ENCODE measurements at places on chromosomes 12 and 14.

DNA sequence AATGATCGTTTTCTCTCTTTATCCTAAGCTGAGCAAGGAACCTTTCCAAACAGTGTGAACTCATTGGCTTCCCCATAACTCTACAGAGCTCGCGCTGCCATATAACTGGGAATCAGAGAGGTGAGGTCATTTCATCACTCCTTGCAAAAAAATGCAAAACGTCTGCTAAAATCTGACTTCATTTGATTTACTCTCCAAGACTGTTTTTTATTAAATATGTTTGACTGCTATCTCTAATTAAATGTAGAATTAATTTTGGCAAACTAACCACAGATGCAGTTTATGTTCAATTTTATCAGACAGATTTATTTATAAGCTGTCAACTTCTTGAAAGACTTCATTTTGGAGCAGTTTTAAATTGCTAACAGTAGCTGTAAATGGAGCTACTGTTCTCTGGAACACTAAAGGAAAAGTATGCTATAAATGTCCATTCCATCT is 131.6 kb upstream of the SOX5 start:
- no peak for DNase-seq

DNA sequence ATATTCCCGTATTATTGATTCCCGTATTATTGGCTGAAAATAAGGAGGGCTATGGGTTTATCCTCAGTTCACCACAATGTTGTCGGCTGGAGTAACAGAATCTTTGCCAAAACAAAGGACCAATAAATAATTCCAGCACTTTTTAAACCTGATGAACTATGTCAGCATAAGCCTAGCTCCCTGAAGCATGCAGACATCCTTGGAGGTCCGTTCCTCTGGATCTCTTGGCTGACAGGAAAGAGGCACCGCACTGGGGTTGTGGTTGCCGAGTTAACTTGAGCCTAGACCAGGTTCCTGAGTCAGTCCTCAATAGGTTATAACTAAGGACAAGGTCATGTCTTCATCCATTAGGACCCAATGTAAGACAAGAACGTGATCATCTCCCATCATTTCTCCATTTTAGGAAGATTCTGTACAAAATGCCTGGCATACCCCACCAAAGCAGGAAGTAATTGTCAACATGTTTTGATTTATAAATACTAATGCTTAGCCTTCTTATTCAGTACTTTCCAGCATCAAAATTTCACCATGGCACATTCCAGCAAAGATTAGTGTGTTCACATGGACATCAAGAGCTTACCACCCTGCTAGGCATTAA is 36.6 kb downstream of the NID2 start:
- no peak for DNase-seq

GRCh38 chr12:120758798-120759590 is 33.4 kb downstream of the ACADS start:
- DNase-seq = no peak

GRCh38 chr12:19561411-19561961 is 122.2 kb downstream of the AEBP2 start:
- DNase-seq = no peak

DNA sequence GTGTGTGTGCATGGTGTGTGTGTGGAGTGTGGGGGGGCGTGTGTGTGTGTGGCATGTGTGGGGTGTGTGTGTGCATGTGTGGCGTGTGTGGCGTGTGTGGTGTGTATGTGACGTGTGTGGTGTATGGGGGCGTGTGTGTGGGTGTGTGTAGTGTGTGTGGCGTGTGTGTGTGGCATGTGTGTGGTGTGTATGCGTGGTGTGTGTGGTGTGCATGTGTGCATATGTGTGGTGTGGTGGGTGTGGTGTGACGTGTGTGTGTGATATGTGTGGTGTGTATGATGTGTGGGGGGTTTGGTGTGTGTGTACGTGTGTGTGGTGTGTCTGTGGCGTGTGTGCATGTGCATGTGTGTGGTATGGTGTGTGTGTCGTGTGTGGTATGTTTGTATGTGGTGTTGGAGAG is 24.1 kb upstream of the CMKLR1 start:
- no peak for DNase-seq

GRCh38 chr12:60093428-60093827 is 497.6 kb downstream of the SLC16A7 start:
- no peak for DNase-seq

GRCh38 chr12:50574601-50575348 is 70.0 kb downstream of the DIP2B start:
- no peak for DNase-seq

DNA sequence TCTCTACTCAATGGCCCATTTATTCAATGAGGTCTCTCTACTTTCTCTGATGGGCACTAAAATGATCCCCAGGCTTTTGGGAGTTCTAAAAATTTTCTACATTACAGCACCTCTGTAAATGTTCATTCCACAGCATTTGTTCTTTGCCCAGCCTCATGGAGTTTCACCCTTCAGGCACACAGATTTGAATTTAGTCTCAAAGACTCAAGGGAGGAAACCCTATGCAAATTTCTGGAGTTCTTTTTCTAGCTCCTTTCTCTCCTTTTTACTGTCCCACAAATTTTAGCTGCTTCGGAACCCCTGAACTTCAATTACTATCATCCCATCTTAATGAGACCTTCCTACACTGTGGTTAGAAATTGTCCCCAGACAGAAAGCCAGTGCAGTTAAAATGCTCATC is 17.5 kb upstream of the RAB21 start:
- no peak for DNase-seq

DNA sequence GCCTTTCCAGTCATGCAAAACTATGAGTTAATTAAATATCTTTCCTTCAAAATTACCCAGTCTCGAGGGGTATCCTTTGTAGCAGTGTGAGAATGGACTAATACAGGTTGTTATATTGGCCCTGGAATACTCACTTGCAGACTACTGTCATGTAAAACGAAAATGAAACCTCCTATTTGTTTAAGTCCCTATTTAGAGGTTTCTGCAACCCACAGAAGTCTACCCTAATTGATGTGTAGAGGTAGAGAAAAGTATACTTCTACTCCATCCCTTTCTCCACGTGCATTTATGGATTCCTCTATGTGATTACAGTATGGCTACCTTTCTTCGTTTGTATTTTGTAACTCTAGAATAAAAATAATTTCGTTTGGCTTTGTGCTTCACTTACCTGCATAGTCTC is 371.1 kb downstream of the FSCB start:
- DNase-seq = no peak

DNA sequence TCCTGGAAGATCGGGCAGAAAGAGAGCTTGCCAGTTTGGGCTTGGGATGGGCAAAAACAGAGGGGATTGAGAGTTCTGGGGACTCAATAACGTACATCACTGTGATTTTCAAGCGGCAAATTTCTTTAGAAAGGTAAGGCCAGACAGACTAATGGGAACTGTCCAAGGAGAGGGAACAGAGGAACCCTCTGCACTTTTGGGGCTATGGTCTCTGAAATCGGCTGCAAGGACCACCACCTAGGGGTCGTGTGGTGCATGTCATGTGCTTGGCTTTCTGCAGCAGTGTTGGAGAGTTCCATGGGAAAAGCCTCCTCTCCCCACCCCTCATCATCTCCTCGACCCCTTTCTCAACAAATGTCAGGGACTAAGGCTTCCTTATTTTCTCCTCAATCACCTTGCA is 79.6 kb downstream of the PPM1A start:
- DNase-seq = no peak

GRCh38 chr14:91998667-91999570 is 40.9 kb downstream of the TRIP11 start:
- no peak for DNase-seq

GRCh38 chr14:100994082-100994481 is 90.6 kb upstream of the RTL1 start:
- no peak for DNase-seq

GRCh38 chr12:92803903-92804302 is 101.1 kb downstream of the PLEKHG7 start:
- DNase-seq = no peak

DNA sequence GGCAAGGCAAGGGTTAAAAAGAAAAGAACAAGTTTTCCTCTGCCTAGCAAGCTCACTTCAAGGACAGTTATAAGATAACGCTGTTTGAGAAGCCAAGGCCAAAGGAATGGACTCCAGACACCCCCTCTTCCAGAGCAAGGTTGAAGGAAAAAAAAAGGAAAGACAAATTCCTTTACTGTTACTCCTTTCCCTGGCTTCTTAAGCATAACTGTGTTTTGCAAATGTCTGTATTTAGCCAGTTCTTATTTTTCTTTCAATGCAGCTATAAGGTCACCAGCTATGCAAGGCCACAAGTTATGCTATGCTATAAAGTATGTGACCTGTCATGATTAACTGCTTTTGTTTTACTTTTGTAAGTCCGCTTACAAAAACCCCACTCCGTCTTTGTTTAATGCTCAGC is 26.6 kb downstream of the ZNF410 start:
- DNase-seq = no peak

GRCh38 chr14:61609191-61609843 is 86.0 kb upstream of the HIF1A start:
- DNase-seq = no peak

DNA sequence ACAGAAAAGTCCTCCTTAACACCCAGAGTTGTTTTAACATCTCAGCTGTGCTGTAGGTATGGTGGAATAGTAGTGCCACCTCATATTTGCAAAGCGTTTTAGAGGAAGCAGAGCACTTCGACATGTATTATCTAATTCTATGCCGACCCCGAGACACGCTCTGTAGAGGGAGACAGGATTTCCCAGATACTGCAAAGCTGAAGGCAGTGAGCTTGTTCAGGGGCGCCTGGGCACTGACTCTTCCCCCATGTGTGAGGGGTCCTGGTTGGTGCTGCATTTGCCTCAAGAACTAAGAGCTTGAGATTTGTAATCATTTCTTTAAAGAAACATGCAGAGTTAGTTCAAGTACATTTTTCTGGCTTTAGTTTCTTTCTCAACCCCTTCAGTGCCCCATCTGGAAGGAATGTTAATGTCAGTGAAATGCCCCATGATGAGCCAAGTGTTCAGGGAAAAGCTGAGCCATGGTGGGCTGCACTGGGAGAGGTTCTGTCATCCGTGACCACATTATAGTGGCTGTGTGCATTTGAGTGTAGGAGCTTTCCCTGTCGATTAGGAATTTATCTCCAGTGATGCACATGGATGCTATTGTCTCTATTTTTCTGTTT is 66.3 kb downstream of the MBIP start:
- no peak for DNase-seq

GRCh38 chr14:101504096-101504948 is 57.0 kb upstream of the DIO3 start:
- no peak for DNase-seq

GRCh38 chr14:68786491-68787091 is 6.3 kb downstream of the ZFP36L1 start:
- DNase-seq = no peak

DNA sequence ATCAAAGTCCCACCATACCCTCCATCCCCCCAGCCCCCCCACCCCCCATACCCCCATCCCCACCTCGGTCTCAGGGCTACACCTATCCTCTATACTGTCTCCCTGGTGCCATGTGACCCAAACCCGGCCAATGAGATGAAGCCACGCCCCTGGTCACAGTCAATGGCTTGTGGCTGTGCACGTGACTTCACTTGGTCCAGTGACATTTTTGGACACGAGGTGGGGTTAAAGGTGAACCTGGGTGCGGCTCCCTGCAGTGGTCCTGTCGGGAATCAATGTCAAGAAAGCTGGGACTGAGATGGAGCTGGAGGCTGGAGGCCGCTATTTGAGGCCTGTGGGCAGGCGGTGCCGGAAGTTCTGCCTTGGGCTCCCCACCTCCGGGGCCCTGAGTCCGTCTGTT is 100.7 kb upstream of the MAP1LC3B2 start:
- no peak for DNase-seq

DNA sequence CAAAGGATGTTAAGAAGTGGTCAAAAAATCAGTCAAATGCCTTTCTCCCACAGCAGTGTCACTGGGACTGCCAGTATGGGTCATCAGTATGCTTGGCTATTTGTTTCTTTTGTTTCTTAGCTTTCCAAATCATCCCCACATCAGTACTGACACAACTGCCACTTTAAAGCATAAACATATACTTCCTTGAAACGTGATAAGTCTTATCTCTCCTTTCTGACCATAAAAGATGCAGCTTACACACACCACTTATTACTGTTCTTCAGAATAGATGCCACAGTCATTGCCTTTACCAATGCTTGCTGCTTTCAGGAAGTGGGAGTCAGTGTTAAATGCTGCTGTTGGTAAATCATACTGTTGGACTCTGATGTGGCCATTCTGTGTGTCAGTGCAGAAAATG is 18.6 kb upstream of the GARIN2 start:
- DNase-seq = no peak

DNA sequence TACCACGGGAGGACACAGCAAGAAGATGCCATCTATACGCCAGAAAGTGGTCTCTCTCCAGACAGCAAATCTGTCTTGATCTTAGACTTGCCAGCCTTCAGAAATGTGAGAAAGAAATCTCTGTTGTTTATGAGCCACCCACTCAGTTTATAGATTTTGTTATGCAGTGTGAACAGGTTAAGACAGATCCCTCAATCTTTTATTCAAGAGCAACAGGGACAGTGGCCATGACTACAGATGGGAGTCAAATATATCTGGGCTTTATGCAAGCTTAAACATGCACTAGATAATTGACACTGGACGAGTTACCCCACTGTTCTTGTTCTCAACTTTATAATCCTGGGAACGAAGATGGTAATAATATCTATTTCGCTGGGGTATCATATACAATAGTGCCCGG is 288.7 kb downstream of the RPAP3 start:
- no peak for DNase-seq

DNA sequence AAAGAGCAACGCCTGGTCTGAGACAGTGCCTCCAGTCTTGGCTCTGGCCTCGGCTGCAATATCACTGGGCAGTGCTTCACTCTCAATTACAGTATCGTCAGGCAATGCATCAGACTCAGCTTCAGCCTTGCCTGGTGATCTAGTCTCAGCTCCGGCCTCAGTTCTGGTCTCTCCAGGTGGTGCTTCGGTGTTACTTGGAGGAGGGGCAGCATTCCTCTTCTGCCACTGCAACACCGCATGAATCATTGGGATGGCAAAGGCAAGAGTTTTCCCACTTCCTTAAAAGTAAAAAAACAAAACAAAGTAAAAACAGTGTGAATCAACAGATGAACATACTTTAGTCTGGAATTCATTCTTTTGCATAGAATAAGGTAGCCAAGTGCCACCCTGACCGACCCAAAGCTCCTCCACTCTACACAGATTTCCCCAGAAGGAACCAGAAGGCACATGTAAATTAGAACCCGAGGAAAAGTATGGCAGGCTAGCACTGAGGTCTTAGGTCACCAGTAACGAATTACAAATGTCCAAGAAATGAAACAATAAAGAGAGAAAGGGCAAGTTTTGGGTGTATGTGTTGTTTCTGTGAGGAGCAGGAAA is 18.6 kb downstream of the DDX24 start:
- no peak for DNase-seq

DNA sequence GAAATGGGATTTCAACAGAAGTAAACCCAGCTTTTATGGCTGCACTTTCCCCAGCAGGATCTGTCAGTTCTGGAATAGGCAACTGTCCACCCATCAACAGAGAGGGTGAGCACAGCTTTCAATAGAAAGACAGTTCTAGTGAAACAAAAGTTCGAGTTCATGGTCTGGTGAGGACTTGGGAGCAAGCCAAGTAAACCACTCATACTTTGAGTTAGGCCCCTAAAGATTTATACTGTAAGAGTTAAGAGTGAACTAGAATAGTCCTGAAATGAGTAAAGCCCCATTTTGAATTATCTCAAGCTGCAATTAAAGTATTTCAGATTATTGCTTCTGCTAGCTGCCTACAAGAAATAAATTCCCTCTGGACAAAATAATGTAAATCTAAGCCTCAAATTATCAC is 82.6 kb downstream of the METTL25 start:
- DNase-seq = no peak

All from stimulated activated CD8-positive, alpha-beta memory T cell treated with anti-CD3 and anti-CD28 coated beads, Interleukin-4, amount 100 ng/mL, for 1 hour (primary cell).